ENCODE measurements at places on chromosomes 7 and 10. TPM values are rescaled to one million over a fixed set of nuclear protein-coding genes. Genes with fewer than 3 reads are reported as not detected.
A peak's percentile ranks its signal among the peaks of the same experiment; 100 is the strongest.

DNA sequence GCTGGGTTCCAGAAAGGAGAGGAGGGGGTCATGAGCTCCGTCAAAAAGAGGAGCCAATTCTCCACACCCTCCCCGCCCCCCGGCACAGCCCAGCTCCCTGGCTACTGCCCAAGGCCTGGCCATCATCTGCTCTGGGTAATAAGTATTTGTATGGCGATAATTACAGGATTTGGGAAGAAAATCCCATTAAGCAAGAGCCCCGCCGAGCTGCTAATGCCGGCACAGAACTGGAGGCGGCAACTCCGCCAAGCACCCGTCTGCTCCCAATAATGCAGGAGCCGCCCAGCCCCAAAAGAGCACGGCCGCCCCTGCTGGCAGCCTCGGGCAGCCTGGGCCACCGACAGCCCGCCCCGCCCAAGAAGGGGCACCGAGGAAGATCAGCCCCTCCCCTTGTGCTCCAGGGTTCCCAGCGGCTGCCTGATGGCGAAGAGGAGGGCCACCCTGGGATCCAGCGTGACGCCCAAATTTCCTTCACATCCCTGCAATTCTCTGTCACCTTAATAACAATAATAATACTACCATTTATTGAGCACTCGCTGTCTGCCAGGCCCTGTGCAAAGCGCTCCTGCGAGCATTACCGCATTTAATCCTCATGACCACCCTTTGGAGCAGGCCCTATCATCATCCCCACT is 5.9 kb downstream of the SLIT1 start:
- DNase-seq = no peak

- peak; percentile 62 for DNase-seq
These were observed 46.7 kb downstream of the MICALL2 start for GRCh38 chr7:1412322-1413261.

- no peak for DNase-seq
These were observed 134.2 kb downstream of the SND1 start for GRCh38 chr7:127786184-127786583.

DNA sequence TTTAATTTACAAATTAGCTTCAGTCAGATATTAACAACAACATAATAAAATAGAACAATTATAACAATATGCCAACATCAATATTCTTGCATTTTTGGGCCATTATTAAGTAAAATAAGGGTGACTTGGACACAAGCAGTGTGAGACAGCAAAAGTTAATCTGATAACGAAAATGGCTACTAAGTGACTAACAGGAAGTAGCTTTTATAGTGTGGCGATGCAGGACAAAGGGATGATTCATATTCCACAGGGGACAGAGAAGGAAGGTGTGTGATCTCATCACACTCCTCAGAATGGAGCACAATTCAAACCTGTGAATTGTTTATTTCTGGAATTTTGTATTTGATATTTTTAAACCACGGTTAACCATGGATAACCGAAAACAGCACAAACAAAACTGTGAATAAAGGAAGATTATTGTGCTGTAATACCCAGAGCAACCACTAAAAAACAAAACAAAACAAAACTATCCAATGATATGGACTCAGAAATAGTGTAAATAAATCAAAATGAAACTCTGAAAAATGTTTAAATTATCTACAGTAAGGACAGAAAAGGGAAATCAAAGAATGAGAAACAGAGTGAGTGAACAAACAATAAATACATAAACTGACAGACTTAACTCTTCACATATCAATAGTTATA is 66.9 kb upstream of the TFEC start:
- no peak for DNase-seq

DNA sequence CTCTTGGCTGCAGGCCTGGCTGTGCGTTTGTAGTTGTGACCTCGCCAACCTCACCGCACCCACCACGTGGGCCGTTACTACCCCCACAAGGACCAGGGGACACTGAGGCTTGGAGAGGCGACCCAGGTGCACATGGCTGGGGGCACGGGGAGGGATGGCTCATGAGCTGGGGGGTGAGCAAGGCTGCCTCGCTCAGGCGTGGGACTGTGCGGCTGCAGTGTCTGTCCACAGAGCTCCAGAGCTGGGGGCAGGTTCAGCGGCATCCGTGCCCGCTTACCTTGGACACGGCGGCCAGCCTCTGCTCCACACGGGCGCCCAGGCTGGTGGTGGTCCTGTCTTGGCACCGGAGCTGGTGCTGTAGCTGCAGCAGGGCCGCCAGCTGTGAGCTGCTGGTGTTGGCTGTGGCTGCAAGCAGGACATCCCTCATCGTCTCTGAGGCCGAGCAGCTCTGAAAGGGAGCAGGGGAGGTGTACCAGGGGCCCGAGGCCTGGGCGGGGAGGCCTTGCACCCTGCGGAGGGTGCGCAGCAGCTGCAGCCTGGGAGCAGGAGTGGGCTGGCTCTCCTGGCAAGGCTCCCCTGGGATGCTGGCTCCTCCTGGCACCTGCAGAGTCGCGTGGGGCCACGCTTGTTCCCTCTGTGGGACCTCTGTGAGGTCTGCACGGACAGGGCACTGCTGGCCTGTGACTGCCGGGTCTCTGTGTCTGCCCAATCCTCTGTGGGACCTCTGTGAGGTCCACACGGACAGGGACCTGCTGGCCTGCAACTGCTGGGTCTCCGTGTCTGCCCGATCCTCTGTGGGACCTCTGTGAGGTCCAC is 60.0 kb upstream of the NKX6-2 start:
- no peak for DNase-seq

GRCh38 chr10:79980711-79981110 is 31.8 kb upstream of the SFTPD start:
- no peak for DNase-seq

DNA sequence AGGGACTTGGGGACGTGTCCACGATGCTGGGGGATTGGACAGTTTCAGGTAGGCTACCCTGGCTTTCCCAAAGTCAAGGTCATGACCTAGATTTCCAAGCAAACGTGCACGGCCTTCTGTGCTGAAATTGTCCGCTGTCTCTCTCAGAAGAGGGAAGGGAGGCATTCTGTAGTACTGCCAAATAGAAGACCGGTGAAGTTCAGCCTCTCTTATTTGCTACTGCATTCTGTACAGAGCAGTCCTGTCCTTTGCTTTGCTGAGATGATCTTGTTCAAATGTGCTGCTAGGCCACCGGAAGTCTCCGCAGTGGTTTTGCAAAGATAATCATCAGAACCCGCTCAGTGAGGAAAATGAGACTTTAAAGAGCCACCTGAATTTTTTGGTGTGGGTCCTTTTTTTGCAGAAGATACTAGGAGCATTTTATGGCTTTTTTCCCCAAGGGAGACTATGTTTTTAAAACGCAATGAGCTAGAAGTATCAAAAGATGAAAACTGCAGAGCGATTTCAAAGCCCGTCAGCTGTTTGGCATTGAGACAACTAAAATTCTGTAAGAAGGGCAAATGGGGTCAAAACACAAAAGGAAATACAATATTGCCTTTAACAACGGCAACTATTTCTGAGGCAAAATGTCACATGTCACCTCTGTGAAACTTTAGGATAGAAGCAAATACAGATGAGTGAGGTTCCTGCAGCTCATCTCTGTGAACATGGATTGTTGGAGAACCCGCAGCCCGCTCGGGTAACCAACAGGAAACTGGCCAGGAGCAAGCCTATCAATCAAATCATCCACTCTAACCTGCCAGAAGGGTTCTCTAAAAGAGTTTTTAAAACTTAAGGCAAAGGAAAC is 1.3 kb upstream of the NMT2 start:
- DNase-seq = no peak

- no peak for DNase-seq
These were observed 93.5 kb downstream of the PCGF5 start for GRCh38 chr10:91313796-91314485.

DNA sequence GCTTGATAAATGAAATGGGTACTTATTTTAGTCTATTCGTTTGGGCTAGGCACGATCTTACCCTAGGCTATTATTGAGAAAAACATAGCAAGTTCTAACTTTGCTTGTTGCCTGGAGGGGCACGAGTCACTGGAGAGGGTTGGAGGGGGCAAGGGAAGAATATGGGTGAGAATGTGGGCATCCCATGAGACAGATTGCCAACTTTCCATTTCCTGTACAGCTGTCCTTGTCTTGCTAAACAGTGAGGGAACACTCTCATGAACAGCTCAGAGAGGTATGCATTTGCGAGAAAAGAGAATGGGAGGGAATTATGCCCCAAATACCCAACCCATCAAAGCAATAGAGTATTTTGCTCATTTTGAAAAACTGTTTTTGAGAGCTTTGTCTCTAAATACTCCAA is 9.2 kb downstream of the CDHR3 start:
- DNase-seq = no peak

GRCh38 chr10:17454161-17455014 is at the start of gene ST8SIA6:
Gene ST8SIA6 (minus strand): TSS chr10:17454595. CDS start chr10:17454255, 340 bp downstream.
- no peak for DNase-seq

- DNase-seq = no peak
These were observed 200.1 kb downstream of the SDHAF3 start for GRCh38 chr7:97317575-97317974.

- no peak for DNase-seq
These were observed 67.4 kb downstream of the ZNF92 start for GRCh38 chr7:65441010-65441409.

- no peak for DNase-seq
These were observed 34.5 kb upstream of the LYZL1 start for GRCh38 chr10:29254123-29255046.

Gene TET1
- total RNA-seq = 3.1 TPM

Gene C10orf67
- total RNA-seq = 0.09 TPM
